ENCODE measurements at places on chromosomes 4 and X.

- no peak for DNase-seq
Observed at GRCh38 chr4:8131210-8131609, 27.4 kb downstream of the ABLIM2 start.

DNA sequence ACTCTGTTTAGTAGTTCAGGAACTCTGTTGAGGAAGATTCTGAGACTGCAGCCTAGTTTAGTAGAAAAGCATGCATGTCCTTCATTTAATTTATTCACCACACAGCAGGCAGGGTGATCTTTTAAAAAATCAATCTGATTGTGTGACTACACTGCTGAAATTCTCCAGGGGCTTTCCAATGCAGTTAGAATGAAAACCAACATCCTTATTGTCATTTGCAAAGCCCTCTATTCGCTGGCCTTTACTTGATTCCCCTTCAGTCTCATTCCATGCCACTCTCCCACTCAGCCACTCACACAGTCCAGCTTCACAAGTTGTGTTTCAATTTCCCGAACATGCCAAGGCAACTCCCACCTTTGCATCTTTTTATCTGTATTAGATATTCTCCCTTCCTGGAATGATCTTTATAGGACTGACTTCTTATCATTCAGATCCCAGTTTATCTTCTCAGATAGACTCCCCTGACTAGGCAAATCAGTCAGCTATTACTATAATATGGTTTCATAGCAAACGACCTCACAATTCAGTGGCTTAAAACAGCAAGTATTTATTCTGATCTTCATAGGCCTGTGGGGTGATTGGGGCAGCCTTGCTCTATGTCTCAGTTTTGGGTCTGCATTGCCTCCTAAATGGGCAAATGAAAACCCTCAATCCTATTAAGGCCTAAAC lies 21.3 kb upstream of the FTHL17 start:
- DNase-seq, result no peak

DNA sequence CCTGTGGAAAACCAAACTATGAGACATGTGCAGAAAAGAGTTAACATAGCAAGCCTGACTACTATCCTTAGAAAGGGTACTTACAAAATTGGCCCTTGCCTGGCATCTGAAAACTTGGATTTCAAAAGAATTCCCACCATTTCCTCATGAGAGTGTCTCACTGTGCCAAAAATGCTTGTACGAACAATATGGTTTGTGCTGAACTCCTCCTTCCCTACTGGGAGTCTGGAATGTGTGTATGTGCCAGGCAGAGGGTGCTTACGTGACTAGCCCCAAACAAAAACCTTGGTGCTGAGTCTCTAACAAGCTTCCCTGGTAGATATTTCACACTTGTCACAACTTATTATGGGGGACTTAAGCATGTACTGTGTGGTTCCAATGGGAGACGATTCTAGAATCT lies 81.7 kb upstream of the GIMD1 start:
- DNase-seq, result no peak

GRCh38 chr4:17511509-17511949 lies 361 bp downstream of the QDPR start:
- DNase-seq, result peak; percentile 56

DNA sequence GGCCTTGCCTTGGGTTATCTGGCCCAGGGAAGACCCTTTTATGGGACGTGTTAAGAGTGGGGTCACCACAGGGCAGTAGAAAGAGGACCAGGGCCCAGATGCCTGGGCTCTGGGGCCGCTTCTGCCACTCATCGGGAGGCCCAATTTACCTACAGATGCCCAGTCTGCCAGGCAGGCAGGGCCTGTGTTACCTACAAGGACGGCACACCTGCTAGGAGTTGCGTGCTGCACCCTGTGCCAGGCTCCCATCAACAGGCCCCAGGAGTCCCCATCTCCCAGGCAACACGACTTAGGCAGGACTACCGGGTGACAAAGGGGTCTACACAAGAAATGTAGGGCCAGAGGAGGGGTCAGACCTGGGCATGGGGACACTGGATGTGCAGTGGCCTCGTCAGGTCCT lies 34.6 kb downstream of the WDR1 start:
- DNase-seq, result no peak

DNA sequence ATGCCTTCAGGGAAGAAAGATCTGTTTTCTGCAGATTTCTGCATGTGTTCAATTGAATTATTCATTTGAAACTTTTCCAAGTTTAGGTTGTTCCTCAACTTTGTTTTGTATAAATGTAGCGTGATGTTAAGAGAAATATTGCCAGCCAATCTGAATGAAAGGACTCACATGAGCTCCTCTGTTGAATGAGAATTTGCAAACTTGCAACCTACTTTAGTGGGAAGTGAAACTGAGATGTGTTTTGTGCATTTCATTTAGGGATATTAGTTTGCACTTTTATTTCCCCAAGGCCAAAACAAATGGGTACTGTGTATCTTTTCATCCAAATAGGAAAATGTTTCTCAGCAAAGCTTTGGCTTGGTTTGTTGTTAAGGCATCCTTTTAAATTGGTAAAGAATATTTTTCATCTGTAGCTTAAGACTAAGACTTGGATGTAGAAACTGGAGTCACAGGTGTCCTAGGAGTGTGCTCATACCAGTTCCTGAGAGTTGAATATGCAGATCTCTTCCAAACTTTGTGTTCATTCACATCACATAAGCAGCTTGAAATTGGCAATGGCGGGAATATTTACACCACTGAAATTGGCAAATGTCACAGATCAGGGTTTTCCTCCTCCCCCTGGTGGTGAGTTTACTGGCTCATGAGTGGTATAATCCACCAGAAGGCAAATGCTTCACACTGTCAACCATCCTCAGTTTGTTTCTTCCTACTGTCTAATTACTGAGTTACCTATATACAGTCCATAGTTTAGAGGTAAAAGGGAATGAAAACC lies 193.6 kb upstream of the BANK1 start:
- DNase-seq, result peak; percentile 33

GRCh38 chrX:34503119-34503518 lies 154.0 kb downstream of the TMEM47 start:
- no peak for DNase-seq

- no peak for DNase-seq
Observed at GRCh38 chr4:1409079-1409478, 2.8 kb upstream of the NKX1-1 start.

DNA sequence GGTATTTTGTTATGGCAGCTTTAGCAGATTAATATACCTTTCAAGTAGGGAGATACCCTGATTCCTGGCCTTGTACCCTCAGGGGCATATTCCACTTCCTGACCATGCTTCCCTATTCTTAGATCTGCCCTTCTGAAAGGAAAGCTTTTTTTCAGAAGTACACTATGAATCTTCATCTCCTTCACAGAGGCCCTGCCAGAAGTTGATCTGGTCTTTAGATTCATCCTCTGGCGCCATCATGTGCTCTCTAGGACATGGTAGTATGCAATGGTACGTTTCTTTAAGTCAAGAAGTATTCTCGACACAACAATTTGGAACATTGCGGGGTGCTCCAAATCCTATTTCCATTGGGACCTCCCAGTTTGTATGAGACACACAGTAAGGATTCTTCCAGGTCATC lies 39.6 kb upstream of the DIPK2B start:
- DNase-seq, result peak; percentile 13

- DNase-seq, result no peak
Observed at GRCh38 chr4:10366628-10367027, 90.6 kb downstream of the ZNF518B start.

DNA sequence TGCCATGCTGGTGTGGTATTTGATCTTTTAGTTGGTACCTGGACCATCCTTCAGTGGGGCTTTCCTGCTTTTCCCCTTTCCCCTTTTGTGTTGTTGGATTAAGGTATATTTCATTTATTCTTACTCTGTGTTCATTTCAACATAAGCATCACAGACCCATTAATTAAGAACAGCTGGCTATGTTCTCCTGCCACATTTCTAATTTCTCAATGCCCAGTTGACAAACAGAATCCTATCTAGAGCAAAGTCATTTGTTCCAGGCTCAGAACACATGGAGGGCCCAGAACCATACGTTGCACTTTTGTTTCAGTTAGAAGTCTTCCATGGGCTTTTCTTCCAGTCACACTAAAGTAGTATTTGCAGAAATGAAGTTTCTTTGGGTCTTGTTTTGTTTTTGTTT lies 46.1 kb upstream of the EOLA2 start:
- DNase-seq, result no peak

All from activated naive CD4-positive, alpha-beta T cell treated with anti-CD3 and anti-CD28 coated beads for 36 hours (primary cell).